8988T (cell line): ENCODE measurements at places on chromosomes 13 and 19.
A peak's percentile ranks its signal among the peaks of the same experiment; 100 is the strongest.

DNA sequence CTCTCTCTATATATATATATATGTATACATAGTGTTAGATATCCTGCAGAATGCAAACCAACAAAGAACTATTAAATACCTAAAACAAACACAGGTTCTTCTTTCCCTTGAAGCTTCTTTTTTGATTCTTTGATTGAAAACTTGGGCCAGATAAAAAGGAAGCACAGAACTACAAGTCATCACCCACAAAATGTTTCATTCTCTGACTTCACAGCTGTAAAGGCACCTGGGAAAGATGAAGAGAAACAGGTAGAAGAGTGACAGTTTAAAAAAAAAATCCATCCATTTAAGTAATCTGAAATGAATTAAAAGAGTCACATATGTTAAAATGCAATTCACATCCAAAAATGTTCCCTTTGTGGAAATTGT is 90.7 kb upstream of the FNDC3A start:
- DNase-seq: no peak

DNA sequence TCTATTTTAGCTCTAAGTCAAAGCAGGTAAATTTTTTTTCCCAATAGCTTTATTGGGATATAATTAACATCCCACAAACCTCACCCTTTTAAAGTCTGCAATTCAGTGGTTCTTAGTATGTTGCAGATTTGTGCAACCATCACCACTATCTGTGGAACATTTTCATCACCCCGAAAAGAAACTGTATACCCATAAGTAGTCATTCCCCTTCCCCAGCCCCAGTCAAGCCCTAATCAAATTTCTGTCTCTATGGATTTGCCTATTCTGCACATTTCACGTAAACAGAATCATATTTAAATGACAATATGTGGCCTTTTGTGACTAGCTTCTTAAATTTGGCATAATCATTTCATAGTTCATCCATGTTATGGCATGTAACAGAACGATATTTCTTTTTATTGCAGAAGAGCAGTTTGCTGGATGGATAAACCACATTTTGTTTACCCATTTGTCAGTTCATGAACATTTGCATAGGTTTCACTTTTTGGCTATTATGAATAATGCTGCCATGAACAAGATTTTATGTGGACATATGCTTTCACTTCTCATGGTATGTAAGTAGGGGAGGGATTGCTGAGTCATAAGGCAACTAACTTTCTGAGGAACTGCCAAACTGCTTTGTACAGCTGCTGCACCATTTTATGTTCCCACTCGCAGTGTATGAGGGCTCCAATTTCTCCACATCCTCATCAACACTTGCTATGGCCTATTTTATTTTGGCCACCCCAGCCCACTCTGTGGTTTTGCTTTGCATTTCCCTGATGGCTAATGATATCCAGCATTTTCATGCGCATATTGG is 10.9 kb downstream of the SLC46A3 start:
- no peak for DNase-seq

DNA sequence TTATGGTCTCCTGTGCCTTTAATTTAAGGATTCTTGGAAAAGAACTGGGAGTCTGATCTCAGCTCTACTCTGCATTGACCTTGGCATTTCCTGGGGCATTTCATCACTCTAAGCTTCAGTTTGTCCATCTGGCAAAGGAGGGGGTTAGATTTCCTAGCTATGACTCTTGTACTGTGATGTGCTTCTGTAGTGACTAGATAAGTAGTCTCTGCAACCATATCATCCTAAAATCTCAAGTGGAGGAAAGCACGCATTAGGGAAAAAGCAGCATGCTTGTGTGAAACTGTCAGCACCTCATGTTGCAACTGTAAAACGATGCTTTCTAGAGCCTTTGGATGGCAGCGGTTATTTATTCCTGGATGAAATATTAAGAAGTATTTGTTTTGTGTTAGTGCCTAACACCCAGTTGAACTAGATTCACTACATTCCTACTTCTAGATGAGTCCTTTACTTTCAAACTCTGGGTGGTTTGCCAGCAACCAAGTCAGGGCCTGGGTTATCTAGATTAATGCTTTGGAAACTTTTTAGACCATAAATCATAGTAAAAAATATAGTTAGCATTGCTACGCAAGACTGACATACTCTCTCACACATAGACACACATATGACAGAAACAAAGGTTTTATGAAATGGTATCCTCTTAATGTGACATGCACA is 6.8 kb downstream of the WDFY2 start:
- no peak for DNase-seq

- DNase-seq: no peak
These were observed 332.2 kb downstream of the MYO16 start for GRCh38 chr13:108961542-108962125.

DNA sequence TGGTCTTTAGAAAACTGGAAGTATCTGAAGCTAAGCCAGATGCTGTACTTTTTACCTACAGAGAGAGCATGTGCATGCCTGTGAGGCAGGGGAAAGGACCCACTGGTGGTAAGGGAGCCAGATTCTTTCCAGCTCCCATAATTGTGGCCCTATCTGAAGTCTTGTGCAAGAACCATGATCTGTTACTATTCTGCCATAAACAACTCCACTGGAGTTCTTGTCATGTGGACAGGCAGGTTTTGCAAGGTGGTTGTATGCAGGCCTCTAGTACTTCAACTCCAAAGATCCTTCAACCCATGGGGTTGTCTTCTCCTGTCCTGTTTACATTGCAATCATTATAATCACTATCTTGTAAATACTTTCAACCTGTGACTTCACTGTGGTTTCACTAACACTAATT is 14.1 kb downstream of the PROSER1 start:
- DNase-seq: no peak

DNA sequence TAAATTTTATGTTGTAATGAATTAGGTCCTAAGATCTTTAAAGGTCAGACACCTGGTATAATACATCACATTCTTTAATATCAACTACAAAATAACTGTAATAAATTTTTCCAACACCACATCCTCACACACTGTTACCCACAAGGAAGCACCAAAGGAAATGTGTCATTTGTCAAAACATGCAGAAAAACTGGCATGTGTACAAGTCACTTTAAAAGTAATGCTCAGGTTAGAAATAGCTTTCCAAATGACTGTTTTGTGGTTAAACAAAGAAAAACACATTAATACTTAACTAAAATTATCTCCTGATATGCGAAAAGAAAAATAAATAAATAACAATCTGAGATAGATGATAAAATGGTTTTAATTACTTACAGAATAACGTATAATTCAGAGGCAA is 74.7 kb downstream of the MZT1 start:
- DNase-seq: no peak

DNA sequence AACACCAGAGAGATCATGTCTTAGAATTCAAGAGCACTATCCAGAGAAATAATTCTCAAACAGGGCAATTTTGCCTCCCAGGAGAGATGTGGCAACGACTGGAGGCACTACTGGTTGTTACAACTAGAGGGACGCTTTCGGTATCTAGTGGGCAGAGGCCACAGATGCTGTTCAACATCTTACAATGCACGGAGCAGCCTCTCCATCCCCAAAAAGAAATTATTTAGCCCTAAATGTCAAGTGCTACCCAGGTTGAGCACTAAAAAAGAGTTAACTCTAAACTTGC is 78.6 kb downstream of the ABCC4 start:
- no peak for DNase-seq

- DNase-seq: peak; percentile 9
These were observed 13.7 kb upstream of the SCEL start for GRCh38 chr13:77521595-77522367.

GRCh38 chr13:64758521-64759244 is 2471.5 kb downstream of the PCDH9 start:
- DNase-seq: no peak

GRCh38 chr13:73880365-73880764 is 253.8 kb downstream of the KLF12 start:
- DNase-seq: no peak

GRCh38 chr19:49861541-49862378 is 5.6 kb downstream of the PNKP start:
- DNase-seq: no peak

- DNase-seq: no peak
These were observed 77.4 kb upstream of the GPR12 start for GRCh38 chr13:26837997-26838396.

DNA sequence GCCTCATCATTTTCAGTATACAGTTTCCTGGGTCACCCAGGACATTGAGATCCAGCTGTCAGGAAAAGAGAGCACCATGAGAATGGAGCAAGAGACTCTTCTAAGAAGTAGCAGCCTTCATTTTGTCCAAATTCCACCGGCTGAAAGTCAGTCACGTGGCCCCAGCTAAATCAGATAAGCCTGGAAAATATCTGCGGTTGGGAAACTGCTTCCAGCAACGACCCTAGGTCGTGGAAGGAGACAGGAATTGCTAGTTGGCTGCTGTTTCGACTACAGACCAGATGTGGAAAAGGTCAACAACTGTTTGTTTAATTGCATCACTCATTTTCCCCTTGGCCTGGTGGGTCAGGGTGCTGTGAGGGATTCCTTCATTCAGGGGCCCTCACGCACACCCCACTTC is 107.0 kb downstream of the ZNF536 start:
- no peak for DNase-seq

GRCh38 chr13:46925486-46925885 is 28.6 kb upstream of the HTR2A start:
- DNase-seq: no peak

DNA sequence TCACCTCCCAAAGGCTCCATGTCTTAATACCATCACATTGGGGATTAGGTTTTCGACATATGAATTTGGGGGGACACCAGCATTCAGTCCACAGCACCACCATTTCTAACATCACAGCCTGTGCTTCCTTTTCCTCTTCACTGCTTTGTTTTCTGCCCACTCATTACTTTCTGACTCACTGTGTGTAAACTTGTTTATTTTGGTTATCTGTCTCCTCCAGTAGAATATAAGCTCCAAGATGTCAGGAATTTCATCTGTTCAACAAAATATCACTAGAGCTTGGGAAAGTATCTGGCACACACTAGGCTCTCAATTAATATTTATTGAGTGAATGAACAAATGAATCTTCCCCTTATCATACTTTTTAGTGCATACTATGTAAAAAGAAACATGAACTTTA is 152.0 kb downstream of the NUFIP1 start:
- DNase-seq: no peak
